ENCODE measurements at places on chromosomes 1 and 21.
A peak's percentile ranks its signal among the peaks of the same experiment; 100 is the strongest.

DNA sequence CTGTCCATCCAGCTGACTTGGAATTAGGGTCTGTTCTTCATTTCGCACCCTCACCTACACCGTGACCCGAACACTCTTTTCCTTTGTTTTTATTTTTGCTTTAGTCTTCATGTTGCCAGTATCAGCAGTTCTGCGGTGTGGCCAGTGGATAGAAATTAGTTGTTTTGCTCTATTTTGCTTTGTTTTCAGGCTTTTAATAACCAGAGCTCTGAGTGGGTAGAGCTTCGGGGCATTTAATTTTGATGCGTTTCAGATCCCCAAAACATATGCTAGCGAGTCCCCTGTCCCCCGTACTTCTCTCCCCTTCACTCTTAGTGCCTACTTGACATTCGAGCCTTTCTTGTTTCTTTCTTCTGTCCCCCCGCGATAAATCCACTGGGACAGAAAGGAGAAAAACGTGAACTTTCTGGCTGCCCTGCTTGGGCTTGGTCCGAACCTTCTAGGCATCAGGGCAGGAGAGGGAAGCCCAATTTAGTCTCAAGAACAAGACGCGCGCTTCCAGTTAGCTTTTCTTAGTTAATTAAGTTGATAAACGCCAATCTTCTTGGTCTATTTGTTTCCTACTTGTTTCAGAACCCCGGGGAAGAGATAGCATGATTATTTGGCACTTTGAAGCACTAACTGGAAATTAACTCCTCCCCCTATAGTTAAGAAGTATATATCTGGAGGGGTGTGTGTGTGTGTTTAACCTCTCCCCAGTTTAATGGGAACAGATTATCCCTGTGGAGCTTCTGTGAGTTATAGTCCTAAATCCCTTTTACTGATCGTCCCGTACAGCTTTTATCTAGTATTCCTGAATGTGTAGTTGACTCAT is 839 bp downstream of the SWT1 start:
- DNase-seq: no peak

- DNase-seq: no peak
Measured at GRCh38 chr21:27787046-27787445, 820.2 kb upstream of the ADAMTS5 start.

DNA sequence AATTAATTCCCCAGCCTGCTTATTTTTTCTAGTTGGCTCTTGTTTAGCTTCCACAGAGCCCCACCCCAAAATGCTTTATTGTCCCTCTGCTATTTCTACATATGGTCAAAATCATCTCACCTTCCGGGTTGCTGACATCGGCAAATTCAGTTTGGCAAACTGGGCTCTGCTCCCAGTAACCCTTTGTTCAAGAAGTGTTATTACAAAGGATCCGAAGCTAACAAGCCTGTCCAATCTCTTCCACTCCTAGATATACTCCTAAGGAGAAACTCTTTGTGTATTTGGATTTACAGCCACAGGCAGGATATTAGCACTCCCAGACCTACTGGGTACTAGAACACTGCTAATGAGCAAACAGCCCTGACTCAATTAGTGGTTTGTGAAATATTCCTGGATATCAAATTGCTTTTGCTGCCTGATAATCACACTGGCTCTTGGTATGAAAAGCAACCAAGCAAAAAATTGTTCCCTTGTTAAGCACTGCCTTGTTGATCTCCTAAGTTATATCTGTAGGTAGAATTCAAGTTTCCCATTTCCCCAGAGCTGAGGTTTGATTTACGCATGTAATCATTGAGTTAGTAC is 4.0 kb downstream of the JUN start:
- DNase-seq: peak; percentile 81

DNA sequence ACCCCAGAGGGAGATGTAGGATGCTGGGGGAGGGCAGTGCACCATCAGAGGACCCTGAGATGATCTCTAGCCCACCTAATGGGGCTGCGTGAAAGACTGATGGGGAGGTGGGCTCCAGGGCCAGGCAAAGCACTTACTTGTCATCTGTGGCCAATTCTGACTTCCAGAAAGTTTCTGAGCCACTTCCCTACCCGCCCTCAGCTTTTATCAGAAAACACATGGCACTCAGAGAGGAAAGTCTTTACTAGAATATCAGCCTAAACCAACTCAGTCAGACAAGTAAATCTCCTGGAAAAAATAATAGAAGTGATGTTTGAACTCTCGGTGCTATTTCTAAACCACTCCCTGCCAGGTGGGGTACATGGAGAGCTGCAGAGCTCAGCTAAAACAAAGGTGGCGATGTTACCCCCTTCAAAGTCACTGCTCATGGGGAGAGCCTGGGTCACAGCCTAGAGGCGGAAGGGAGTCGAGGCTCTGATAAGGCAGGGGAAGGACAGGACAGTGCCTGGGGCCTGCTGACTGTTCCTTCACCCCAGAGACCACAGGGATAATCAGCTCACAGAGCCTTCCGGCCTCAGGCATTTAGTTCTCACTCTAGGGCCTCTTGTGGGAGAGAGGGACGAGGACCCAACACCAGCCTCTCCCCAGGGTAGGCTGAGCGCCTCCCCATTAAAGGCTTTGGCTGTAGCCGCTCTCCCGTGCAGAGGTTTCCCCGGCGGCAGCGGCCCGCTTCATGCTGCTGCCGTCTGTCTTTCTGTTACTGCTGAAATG is 14.2 kb downstream of the SMIM12 start:
- DNase-seq: no peak

- DNase-seq: no peak
Measured at GRCh38 chr21:31107871-31108270, 69.6 kb upstream of the KRTAP19-8 start.

GRCh38 chr1:13550663-13551062 is 33.0 kb upstream of the PDPN start:
- no peak for DNase-seq

DNA sequence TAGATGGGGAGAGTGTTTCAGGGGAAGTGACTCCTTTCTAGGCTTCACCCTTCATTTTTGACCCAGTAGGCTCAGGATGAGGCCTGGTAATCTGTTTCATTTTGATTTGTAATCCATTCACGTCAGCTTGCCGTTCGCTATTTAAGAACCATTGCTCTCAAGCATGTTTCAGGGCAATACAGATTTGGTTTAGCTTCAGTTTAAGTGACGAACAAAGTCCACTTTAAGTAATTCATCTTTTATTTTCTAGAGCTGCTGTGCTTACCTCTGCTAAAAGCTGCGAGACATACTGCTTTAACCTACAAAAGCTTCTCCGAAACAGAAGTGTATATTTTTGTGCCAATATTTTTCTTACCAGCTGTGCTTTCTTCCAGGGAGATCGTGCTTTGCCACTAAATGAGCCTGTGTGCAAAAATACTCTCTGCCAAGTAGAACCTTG is 8.9 kb upstream of the FMO3 start:
- no peak for DNase-seq

- no peak for DNase-seq
Measured at GRCh38 chr21:44795342-44795741, 6.3 kb downstream of the UBE2G2 start.

DNA sequence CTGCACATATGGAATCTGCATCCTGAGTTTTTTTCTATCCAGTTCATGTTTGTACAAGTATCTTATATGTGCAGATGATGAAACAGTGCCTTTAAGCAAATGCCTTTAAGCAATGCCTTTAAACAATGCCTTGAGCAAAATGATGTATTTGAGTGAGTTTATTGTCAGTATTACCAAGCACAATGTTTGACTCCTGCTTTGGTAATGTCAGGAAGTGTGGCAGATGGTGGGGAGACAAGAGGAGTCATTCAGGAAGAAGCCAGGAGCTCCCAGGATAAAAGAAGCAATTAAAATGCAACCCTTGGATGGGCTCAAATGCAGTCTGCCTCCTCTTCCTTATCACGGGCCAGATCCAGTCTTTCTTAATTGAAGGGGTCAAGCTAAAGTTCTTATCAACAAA is 108.7 kb upstream of the KCNJ15 start:
- no peak for DNase-seq
